ENCODE measurements at places on chromosomes 5 and 9.

DNA sequence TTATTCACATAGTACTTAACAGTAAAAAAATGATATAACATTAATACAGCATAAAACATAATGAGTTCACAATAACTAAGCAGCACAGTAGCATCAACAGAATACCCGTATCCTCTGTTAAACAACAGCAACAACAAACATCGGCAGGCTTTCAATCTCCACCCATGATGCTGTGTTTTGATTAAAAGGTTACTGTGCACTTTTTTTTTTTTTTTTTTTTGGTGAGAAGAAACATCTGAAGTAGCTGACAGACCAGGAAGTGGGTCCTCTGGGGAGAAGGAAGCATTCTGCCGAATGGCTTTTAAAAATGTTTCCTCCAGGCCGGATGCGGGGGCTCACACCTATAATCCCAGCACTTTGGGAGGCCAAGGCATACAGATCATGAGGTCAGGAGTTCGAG lies 282.3 kb downstream of the EPB41L4A start:
- DNase-seq, result no peak

DNA sequence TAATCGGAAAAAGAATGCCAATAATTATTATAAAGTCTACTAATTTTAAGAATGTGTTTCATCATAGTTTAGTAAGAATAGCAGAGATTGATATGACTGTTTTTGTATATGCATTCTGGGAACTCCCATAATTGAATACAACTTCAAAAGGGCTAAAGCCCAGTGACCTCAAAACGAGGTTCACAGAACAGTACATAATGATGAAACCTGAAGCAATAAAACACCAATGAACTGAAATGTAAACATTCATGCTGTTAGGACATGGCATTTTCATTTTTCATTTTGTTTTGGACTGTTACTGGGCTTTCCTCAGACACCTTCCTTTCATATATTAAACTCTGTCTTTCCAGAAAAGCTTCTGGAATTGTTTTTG lies 684 bp upstream of the JMY start:
- DNase-seq, result no peak

- no peak for DNase-seq
Measured at GRCh38 chr5:111967463-111967862, 210.5 kb upstream of the NREP start.

DNA sequence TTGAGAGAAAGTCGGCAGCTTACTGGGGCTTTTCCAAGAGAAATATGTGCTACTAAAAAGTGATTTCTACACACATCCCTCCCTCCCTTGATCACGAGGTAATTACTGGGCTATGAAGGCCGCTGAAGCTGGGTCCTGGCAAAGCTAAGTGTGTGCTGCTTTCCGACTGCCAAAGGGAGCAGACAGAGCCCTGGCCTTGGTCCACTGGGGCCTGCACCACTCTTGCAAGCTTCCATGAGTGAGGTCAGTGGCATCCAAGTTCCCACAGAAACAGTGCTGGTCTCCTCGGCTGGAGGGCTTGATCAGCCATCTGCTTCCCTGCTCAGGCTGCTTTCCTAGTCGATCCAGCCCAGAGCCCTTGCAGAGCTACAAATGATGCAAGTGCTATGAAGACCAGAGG lies 154.8 kb upstream of the LHFPL2 start:
- peak; percentile 13 for DNase-seq

GRCh38 chr5:127962491-127962890 lies 121.1 kb upstream of the SLC12A2 start:
- DNase-seq, result no peak

GRCh38 chr5:150448334-150448733 lies 1.2 kb downstream of the RPS14 start:
- no peak for DNase-seq

DNA sequence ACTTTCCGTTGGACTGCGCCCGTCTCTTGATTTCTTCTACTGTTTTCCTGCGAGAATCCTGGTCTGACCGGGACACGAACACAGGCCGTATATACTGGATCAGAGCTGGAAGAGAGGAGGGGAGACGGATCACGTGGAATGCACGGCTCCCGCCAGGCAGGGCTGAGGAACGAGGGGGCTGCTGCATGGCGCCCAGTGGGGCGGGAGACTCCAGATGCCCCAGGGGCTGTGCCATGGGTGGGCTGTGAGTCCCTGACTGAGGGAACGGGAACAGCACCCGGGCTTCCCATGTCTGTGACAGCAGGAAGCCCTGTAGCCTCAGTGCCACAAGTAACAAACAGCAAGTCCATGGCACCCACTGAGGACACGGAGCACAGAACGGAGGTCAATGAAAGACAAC lies 34.0 kb downstream of the LPCAT1 start:
- no peak for DNase-seq

DNA sequence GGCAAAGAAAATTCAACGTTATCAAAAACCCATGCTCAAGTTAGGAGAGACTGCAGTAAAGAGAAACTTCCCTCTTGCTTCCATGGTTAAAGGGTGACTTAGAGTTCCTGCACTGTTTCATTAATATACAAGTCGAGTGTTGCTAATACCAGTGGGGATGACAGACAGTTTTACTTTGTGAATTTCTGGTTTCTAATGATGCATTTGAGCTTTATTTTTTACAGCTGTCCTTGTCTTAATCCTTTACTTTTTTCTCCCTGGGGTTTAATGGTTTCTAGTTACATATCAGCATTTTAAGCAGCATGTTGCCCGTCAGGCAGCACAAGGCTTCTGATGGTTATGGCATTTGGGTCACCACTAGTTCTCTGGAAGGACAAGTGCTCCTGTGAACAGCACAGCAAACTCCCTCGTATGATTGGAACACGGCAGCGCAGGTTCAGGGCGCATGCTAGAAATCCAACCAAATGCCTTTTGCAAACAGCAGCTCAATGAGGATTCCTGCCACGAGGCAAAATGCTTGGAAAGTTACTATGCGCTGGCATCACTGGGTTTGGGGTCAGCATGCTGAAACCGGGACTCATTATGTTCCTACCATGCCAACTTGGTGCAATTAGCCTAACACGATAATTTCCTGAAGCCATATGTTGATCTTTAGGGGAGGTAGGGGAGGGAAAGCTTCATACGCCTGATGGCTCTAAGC lies 463.8 kb downstream of the BNC2 start:
- no peak for DNase-seq

- no peak for DNase-seq
Measured at GRCh38 chr5:150196986-150197385, 7.1 kb downstream of the SLC6A7 start.

GRCh38 chr5:3153226-3153858 lies 401.9 kb upstream of the IRX2 start:
- DNase-seq, result no peak

- peak; percentile 35 for DNase-seq
Measured at GRCh38 chr9:5509573-5509972, 758 bp upstream of the PDCD1LG2 start.

DNA sequence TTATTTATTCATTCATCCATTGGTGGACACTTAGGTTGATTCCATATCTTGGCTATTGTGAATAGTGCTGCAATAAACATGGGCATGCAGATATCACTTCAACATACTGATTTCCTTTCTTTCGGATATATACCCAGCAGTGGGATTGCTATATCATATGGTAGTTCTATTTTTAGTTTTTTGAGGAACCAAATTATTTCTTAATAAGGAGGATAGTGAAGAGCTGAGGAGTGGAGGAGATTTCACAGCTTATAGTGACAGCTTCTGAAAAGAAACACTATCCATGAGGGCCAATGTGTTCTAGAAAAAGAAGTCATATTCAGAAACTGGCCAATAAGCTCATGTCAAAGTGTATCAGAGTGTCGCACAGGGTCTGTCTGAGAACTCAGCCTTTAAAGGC lies 183.3 kb downstream of the SEC61B start:
- DNase-seq, result no peak

DNA sequence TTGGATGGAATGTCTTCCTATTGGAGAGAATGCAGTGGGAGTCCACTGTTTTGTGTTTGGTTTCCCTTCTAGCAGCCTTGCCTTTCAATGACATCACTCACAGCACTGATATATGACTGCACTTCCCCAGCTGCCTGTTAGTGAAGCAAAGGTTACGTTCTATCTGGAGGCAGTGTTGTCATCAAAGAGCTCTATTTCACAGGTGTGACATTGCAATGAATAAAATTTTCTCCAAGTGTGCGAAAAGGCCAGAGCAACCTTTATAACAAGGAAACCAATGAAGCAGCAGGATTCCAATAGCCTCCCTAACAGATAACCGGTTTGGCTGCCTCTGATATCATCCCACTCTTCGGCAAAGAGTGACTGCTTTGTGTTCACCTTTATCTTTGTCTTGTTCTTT lies 523.5 kb upstream of the ZNF608 start:
- no peak for DNase-seq

- DNase-seq, result peak; percentile 17
Measured at GRCh38 chr5:60810438-60811085, 33.5 kb downstream of the ELOVL7 start.

- no peak for DNase-seq
Measured at GRCh38 chr5:118115791-118116190, 872.6 kb downstream of the DTWD2 start.

DNA sequence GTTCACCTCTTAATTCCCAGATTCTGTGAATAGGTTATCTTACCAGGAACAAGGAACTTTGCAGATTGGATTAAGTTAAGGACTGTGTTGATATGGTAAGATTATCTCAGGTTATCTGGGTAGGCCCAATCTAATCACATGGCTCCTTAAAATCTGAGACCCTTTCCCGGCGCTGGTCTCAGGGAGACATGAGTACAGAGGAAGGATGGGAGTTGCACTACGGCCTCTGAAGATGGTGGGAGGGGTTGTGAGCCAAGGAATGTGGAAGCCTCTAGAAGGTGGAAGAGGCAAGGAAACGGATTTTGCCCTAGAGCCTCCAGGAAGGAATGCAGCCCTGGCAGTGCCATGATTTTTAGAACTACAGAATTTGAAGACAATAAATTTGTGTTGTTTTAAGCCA lies 95.1 kb downstream of the AK8 start:
- DNase-seq, result no peak

DNA sequence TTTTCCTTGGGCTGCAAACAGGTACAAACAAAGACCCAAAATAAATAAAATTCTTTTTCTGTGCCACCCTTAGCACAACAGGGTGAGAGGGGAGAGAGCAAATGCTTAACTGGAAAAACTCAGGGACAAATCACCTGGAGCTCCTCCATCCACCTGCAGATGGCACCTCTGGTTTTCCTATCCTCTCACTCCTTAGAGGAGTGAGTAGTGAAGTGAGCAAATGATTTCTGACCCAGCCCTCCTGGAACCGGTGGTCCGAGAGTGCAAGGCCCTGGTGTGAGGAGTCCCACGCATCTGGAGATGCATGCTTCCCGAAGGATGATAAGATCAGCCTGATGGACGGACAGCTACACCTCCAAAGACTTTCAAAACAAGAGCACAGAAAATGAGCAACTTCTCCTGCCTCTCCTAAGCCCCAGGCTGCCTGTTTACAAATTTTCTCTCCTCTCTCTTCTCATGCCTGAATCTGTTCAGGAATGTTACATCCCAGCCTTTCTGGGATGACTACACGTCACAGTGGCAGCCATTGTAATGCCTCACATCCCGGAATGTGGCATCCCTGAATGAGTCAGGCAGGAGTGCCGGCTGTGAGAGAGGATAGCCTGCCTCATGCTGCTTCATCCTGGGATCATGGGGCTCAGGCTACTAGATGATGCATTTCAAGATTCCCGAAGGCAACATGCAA lies 86.4 kb downstream of the ADRB2 start:
- DNase-seq, result peak; percentile 96

DNA sequence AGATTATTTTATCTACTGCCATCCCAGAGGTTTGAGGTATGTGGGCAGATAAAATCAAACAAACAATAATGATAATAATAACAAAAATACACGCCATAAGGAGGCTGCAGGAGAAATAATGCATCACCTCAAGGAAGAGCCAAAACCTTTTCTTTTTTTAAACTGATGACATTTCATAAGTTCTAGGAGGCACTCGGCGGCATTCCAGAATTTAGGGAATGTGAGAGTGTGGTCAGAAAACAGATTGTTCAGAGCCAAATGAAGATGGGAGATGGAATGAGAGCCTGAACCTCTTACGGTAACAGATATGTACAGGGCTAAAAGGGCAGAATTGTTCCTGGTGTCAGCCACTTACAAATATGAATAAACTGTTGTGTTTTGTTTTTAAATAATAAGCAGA lies 615.0 kb upstream of the CHD1 start:
- no peak for DNase-seq

DNA sequence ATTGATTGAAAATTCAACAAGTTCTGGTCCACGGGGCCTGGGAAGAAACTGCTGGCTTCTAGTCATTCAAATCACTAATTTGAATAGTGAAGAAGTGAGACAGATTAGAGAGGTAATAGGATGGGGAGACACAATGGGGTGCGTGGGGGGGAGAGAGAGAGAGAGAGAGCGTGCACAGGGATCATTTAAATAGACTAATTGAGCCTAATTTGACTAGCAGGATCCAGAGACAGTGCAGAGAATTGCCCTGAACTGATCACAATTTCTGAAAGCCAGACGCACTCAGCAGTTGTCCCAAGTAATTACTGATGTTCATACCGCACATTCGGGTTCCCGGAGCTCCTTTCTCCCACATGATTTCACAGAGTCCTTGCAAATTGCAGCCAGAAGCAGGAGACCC lies 50.3 kb upstream of the C5orf58 start:
- DNase-seq, result no peak

- DNase-seq, result peak; percentile 81
Measured at GRCh38 chr5:177494346-177495195, 2.8 kb downstream of the PDLIM7 start.

- peak; percentile 86 for DNase-seq
Measured at GRCh38 chr9:22136461-22137096, 127.5 kb upstream of the CDKN2B start.

GRCh38 chr5:5558638-5559527 lies 136.4 kb downstream of the ICE1 start:
- no peak for DNase-seq

DNA sequence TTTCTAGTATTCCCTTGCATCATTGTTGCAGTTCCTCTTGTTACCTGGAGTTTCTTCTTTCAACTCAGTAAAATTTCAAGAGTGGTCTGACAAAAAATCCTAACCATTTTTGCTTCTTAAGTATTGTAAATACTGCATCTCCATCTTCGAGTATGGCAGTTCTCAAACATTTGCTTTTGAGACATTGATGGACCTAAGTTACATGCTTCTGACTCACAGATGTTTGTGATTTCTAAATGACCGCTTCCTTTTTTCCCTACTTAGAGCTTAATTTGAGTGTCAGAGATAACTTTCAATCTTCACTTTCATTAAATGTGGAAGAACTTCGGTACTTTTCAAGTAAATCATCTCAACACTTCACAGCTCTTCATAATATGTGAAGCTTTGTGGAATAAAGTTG lies 4.2 kb downstream of the UHRF2 start:
- no peak for DNase-seq

DNA sequence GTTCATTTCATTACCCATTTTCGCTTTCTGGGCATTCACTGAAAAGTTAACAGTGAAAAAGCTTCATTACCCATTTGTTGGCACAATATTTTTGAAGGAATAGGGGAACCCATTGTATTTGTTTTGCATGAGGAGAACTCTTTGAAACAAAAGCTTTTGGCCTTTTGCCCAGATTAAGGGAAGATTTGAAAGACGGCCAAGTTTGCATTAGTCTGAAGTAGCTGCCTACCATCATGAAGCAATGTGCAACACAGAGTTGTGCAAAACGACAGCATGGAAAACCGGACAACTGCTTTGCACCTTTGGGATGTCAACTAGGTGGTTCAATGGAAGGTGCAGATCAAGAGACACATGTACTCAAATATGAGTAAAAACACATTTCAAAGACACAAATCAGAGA lies 84.9 kb downstream of the TRPM3 start:
- DNase-seq, result peak; percentile 78

GRCh38 chr5:154118385-154118784 lies 72.1 kb upstream of the GALNT10 start:
- no peak for DNase-seq

- DNase-seq, result no peak
Measured at GRCh38 chr9:104686081-104686480, 8.2 kb upstream of the OR13D1 start.

All from retinal pigment epithelial cell (primary cell).